Activated naive CD8-positive, alpha-beta T cell treated with anti-CD3 and anti-CD28 coated beads for 36 hours (primary cell): ENCODE measurements at places on chromosomes 2 and 18. TPM values are rescaled to one million over a fixed set of nuclear protein-coding genes. Genes with fewer than 3 reads are reported as not detected.

DYNAP gene
- not detected for total RNA-seq

CD8B2 gene
- total RNA-seq: 4.6 TPM

YES1 gene
- total RNA-seq: 32.2 TPM

PJVK gene
- total RNA-seq: 2.8 TPM

BMP10 gene
- total RNA-seq: not detected

UCN gene
- 1.6 TPM for total RNA-seq

AFF3 gene
- 2.9 TPM for total RNA-seq

PFN4 gene
- total RNA-seq: 0.26 TPM

SERPINB13 gene
- not detected for total RNA-seq

GPR45 gene
- total RNA-seq: not detected

KIF5C gene
- 19.7 TPM for total RNA-seq

DLX1 gene
- not detected for total RNA-seq

GNAL gene
- not detected for total RNA-seq

PROM2 gene
- not detected for total RNA-seq
